AG08395 (cell line): ENCODE measurements at places on chromosomes 6 and 20.

- DNase-seq: no peak
Measured at GRCh38 chr6:35681298-35681697, 7.4 kb downstream of the FKBP5 start.

GRCh38 chr20:25361287-25361683 lies 29.4 kb downstream of the ABHD12 start:
- DNase-seq: no peak

DNA sequence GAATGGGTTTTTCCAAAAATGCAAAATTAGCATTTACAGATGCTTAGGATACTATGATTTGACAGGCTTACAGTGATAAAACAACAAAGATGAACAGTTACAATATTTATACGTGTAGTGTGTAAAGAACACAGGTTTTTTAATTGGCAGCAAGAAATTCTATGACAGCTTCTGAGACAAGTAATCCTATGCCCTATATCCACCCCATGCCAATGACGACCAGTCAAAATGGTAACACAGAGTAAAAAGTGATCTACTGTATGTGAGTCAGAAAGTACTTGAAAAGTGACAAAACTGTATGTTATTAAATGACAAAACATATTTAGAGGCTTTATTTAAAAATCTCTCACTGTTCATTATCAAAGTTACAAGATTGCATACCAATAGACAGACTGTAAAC lies 99.5 kb downstream of the PRDM1 start:
- no peak for DNase-seq

GRCh38 chr6:45990162-45990561 lies 25.5 kb downstream of the CLIC5 start:
- no peak for DNase-seq

DNA sequence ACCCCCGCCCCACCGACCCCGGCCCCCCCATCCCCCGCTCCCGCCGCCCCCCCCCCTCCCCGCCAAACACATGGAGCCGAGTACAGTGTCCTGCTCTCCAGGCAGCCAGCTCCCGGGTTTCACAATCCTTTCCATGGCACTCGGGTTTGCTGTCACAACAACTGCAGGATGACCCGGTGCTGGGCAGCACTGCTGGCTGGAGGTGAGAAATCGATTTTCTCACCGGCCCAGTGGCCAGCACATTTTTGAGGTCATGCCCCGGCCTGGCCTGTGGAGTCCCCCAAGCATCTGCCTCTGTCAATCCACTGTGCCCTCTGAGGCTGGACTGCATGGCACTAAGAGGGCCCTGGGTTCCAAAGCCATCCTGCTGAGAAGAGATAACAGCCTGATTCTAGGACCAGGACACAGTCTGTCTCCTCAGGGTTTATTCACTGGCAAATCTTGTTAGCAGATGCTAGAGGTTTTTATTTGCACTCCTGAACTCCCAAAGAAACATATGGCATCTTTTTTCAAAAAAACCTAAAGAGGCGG lies 129.5 kb downstream of the NFATC2 start:
- DNase-seq: peak; percentile 81

- DNase-seq: peak; percentile 69
Measured at GRCh38 chr6:23111984-23112383, 542.6 kb downstream of the HDGFL1 start.
